ENCODE measurements at places on chromosomes 2 and 18.

DNA sequence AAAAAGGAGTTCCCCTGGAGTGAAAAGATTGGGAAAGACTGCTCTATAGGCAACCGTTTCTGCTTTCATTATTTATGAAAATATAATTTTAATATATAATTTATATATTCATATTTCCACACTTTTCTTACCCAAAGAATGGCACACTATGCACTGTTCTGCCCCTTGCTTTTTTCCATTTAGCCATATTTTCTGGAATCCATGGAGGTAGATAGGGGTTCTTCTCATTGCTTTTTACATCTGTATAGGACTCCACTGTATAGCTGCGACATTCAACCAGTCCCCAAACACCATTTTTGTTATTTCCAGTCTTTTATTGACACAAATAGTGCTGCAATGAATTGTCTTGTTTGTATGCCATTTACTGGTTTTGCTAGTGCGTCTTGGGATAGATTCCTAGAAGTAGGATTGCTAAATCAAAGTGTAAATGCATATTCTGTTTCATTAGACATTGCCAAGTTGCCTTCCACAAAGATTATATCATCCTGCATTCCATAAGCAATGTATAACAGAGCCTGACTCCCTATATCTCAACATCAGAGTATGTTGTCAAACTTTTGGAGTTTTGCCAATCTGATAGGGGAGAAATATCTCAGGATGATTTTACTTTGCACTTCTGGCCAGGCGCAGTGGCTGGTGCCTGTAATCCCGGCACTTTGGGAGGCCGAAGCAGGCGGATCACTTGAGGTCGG lies 26.6 kb upstream of the TCF7L1 start:
- peak; percentile 4 for DNase-seq

DNA sequence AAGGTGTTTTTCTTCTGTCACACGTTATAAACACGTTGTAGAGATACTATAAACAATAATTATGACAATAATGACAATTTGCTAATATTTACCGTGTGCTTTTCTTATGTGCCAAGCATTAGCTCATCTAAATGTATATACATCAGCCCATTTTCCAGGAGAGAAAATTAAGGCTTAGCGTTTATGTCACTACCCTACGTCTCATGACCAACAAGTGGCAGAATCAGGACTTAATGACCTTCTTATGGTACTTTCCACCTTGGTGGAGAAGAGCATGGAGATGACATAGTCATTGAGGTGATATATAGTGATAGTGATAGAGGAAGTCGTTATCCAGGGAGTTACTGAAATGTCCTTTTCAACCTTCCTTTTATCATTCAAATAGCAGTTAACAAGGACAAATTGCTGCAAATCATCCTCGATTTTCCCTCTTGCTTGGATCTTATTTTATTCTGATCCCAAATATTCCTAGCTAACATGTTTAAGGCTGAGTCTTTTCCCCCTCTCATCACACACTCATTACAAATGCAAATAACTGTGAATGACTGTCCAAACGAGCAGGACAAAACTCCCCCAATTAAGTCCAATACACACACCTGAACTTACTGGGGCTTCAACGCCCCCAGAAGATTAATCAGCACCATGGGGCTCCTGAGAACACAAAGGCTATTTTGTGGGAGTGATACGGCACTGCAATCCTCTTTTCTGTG lies 27.3 kb downstream of the SPRED2 start:
- no peak for DNase-seq

GRCh38 chr18:58314284-58314683 lies 270.3 kb downstream of the NEDD4L start:
- peak; percentile 36 for DNase-seq

- no peak for DNase-seq
These were observed 73.2 kb upstream of the LCLAT1 start for GRCh38 chr2:30373881-30374302.

- DNase-seq, result no peak
These were observed 36.1 kb upstream of the TNFRSF11A start for GRCh38 chr18:62289047-62289446.

GRCh38 chr18:52289392-52289791 lies 50.6 kb upstream of the DCC start:
- DNase-seq, result no peak

DNA sequence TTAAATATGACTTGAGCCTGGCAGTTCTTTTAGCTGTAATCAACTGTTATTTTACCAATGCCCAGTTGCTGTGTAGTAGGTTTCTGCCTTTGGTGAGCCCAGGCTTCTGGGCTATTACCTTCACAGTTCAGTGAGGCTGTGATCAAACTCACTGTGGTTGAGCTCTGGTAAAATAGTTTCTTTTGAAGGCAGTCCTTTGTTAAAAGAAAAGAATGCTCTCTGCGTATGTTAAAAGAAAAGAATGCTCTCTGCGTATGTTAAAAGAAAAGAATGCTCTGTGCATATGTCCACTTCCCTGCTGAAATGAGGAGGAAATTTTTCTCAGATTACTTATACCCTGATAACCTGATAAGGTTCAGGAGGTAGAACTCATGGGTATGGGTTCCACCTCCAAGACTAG lies 244.3 kb downstream of the RNF144A start:
- no peak for DNase-seq

- peak; percentile 40 for DNase-seq
These were observed 800 bp downstream of the IL1RL2 start for GRCh38 chr2:102187496-102188150.

GRCh38 chr2:105378276-105378840 lies 20.5 kb downstream of the FHL2 start:
- no peak for DNase-seq

All from endothelial cell of umbilical vein (primary cell).